CD4-positive, alpha-beta T cell treated with Interleukin-17A for 1 hour (primary cell): ENCODE measurements at places on chromosomes 4 and X.

GRCh38 chrX:28609917-28610613 lies 22.8 kb downstream of the IL1RAPL1 start:
- no peak for DNase-seq

DNA sequence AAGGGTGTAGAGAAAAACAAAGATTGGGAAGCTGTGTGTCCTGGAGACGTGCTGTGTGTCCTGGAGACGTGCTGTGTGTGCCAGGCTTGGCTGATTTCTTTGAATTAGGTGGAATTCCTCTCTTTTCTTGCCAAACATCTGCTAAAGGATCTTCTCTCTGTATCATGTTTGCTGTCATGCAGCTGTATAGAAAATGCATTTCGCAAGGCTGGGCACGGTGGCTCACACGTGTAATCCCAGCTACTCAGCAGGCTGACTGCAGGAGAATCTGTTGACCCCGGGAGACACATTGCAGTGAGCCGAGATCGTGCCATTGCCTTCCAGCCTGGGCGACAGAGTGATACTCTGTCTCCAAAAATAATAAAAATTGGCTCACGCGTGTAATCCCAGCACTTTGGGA lies 187.0 kb downstream of the CRLF2 start:
- DNase-seq, result no peak

- DNase-seq, result no peak
Measured at GRCh38 chr4:77844363-77844762, 18.3 kb upstream of the MRPL1 start.

- no peak for DNase-seq
Measured at GRCh38 chr4:176409627-176410026, 89.9 kb downstream of the SPCS3 start.

GRCh38 chr4:1492142-1492457 lies 85.9 kb upstream of the NKX1-1 start:
- no peak for DNase-seq

GRCh38 chr4:38857354-38858096 lies 908 bp upstream of the TLR6 start:
- peak; percentile 32 for DNase-seq

- peak; percentile 0 for DNase-seq
Measured at GRCh38 chrX:80578517-80579105, 158.4 kb downstream of the TENT5D start.

- DNase-seq, result peak; percentile 7
Measured at GRCh38 chrX:130575831-130576389, 174.1 kb downstream of the RBMX2 start.

DNA sequence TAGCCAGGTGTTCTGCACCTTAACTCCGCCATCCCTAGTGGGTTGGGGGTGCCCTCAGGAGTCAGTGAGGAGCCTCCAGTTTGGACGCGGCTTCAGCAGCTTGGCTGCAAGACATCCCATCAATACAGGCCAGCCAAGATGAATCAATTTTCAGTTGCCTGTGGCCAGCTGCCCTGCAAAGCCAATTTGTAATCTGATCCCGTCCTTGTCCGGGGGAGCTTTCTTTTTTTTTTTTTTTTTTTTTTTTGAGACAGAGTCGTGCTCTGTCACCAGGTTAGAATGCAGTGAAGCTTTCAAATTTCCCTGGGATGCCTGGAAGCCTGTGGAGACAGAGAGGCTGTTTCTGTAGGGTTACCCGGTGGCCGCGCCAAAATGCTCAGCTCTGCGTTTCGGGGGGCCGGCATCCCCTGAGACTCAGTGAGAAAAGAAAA lies 192.5 kb downstream of the ASMT start:
- no peak for DNase-seq
